ENCODE measurements at places on chromosomes 5 and 9. TPM values are rescaled to one million over a fixed set of nuclear protein-coding genes. Genes with fewer than 3 reads are reported as not detected.

GCNT4 gene
- 0.58 TPM for total RNA-seq

CTNND2 gene
- not detected for total RNA-seq

ADAMTS19 gene
- not detected for total RNA-seq

OR1Q1 gene
- not detected for total RNA-seq

SLC25A48 gene
- total RNA-seq: 0.21 TPM

SLC25A2 gene
- total RNA-seq: not detected

GPRIN1 gene
- 10.3 TPM for total RNA-seq

FGF10 gene
- not detected for total RNA-seq

TTLL11 gene
- 3.6 TPM for total RNA-seq

NFIB gene
- total RNA-seq: 12.8 TPM

PCDHA4 gene
- 1.8 TPM for total RNA-seq

FAM120AOS gene
- 51.4 TPM for total RNA-seq

EQTN gene
- not detected for total RNA-seq

INSL6 gene
- total RNA-seq: not detected

PITX1 gene
- total RNA-seq: 31.5 TPM

FOXD4L4 gene
- total RNA-seq: not detected
